WTC11 (cell line): ENCODE measurements at places on chromosomes 6 and 20.
A peak's percentile ranks its signal among the peaks of the same experiment; 100 is the strongest.

- DNase-seq: no peak
Observed at GRCh38 chr6:79602859-79603258, 28.3 kb upstream of the SH3BGRL2 start.

GRCh38 chr20:8334641-8335040, 202.6 kb downstream of the PLCB1 start:
- DNase-seq: no peak

DNA sequence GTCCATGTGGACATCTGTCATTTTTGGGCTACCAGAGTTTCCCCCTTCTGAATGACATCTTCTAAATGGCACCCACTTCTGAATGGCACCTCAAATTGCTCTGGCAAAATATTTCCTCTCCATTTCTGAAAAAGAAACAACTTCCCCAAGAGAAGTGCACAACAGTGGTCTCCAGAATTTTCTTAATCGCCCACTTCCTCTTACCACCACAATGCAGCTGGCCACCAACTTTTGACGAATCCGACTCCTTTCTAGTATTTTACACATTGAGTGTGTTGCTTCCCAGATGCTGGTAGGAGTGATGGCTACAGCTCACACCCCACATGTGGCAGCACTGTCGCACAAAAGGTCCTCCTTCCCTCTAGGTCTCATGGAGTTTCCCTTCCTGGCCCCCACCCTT, 216.1 kb downstream of the FOXA2 start:
- no peak for DNase-seq

GRCh38 chr6:82248273-82248735, 760 bp upstream of the IBTK start:
- no peak for DNase-seq

- DNase-seq: peak; percentile 55
Observed at GRCh38 chr20:63005862-63006539, 763 bp downstream of the BHLHE23 start.

GRCh38 chr6:113859349-113860180, 2.4 kb downstream of the MARCKS start:
- peak; percentile 39 for DNase-seq

DNA sequence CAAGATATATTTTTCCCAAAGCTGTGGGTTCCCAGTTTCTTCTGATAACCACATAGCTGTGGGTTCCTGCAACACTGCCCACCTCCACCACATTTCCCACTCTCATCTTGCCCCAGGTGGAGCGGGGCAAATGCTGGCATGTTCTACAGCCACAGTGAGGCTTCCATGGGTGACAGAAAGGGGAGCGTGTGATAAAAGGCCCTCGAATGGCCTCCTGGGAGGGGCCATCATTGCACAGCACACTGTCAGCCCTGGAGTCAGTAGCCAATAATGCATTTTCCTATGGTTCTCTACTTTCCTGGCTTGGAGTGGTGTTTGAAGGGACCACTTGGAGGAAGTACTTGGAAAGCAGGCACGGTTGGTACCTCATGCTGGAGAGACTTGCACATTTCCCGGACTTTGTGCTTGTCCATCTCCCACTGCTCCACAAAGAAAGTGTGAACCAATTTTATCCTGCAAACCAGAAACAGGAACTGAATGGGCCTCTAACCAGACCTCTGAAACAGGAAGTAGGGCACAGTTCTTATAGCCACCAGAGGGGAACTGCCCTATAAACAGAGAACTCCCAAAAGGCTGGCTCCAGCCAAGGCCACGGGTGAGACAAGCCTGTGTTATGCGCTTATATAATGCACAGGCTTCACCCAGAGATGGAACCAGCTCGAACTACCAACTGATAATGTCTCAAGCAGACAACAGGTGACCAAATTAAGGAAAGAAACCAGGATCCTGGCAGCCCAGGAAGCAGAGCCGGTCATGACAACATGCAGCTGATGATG, 8.6 kb downstream of the MAP3K5 start:
- no peak for DNase-seq

DNA sequence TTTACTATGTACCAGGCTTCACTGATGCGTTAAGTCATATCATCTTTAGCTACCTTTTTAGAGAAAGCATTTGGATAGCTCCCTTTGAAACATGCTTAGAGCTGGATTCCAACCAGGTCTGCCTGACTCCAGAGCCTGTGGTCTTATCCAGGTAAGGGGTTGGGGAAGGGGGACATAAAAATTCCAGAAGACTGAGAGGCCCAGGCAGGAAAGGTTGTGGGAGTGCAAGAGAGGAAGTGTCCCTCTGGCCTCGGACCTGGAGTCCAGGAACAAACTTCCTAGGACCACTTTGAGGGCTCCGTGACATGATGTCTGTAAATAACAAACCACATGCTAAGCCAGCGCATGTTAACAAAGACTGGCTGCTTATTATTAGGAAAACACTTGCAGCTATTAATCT, 163.0 kb upstream of the KCNG1 start:
- no peak for DNase-seq

DNA sequence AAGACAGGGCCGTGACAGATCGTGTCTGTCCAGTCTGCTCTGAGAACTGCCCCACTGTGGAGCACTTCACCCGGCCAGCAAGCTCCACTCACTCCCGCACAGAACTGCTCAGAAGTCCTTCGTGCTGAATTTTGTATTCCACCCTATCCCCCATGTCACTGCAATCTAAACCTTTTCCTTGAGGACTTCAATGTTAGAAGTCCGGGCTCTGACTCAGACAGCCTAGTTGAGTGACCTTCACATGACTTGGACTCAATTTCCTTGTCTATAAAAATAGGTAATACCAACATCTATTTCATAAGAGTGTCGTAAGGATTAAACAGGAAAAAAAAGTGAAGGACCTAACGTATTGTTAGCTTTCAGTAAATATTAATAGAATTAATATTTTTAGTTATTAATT, 161.6 kb downstream of the QRSL1 start:
- no peak for DNase-seq

DNA sequence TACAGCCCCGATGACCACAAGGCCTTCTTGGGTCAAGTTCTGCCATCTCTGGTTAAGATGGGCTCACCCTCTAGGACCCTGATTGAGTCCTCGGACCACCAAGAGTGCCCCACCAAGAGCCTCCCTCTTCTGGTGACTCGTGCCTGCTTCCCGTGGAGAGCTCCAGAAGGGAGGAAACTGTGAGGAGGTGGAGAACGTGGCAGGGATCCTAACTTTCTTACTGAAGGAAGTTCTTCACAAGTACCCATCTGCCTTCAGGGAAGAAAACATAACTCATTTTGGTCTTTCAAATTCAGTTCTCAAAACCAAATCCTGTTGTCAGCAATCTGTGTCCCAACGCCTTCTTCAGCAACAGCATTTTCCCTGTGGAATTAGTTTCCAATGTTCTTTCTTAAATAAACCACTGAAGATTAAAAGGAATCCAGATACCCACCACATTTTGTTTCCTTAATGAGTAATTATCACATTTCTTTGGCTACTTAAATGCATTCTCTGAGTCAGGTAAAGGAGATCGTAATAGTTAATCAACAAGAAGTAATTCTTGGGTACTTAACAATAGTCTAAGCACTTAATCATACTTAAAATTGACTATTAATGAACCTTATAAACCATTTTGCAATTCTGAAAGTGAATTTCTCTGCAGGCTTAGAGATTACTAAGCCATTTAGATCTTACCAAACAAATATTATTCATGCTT, 185.8 kb upstream of the SGK1 start:
- no peak for DNase-seq

GRCh38 chr6:62390401-62390800, 104.4 kb upstream of the KHDRBS2 start:
- DNase-seq: no peak

- DNase-seq: no peak
Observed at GRCh38 chr20:38828514-38829295, 23.2 kb downstream of the PPP1R16B start.

DNA sequence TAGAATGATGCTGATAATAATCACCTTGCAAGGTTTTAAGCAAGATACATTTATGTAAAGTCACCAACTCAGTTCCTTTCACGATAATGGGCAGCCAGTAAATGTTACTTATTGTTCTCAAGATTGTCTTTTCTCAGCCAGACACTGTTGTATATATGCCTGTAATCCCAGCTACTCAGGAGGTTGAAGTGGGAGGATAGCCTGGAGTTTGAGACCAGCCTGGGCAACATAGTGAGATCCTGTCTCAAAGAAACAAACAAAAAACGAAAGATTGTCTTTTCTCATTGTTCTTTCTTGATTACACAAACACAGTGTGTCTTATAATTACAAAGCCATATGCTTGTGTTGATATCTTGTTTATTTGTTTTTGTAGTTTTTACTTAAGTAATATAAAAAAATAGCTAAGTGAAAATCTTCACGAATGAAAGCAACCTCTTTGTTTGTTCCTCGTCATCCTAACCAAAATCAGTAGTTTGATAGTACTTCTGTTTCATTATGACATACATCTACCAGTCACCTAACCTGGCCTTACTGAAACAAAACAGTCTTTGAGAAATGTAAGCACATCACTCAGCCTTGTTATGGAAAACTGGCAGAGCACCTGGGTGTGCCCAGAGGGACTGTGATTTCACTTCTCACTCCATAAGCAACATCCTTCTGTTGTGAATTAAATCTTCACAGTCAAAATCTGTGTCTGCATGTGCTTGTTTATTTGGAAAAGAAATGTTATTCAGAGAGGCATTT, 436.2 kb upstream of the SOX4 start:
- no peak for DNase-seq

GRCh38 chr6:91392951-91393350, 806.1 kb upstream of the MAP3K7 start:
- DNase-seq: no peak

- no peak for DNase-seq
Observed at GRCh38 chr6:109383438-109383940, 1.2 kb upstream of the CD164 start.

DNA sequence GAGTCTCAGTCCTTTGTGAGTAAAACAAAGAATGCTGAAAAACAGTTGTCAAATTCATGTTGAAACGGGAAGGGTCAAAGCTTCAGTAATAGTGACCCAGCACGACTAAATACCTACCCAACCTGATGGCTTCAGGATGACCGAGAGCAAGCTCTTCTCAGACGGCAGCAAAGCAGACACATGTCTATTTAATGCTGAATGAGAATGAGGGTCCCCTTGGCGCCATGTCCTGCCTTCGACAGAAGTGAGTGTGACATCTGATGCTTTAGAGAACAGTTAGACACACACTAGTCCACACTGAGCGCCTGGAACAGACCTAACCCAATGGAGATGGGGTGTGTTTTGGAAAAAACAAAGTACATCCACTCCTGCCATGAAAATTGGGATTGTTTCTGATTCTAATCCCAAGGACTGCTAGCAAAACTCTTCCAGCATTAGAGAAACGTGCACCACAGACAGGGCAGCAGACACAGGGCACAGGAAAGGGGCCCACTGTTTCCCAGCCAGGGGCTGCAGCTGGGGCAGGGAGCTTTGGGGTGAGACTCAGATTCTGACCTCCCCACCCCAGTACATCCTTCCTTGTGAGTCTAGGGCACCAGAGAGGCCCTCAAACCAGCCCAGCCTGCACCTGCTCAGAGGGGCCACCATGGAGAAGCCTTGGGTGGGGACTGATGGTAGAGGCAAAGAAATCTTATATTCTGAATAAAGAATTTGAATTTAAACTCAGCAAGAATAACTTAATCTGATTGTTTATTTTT, 76.5 kb downstream of the C6orf118 start:
- no peak for DNase-seq

- no peak for DNase-seq
Observed at GRCh38 chr6:126633373-126633772, 293.5 kb downstream of the CENPW start.

- DNase-seq: no peak
Observed at GRCh38 chr20:52532674-52533073, 341.1 kb upstream of the ZFP64 start.

DNA sequence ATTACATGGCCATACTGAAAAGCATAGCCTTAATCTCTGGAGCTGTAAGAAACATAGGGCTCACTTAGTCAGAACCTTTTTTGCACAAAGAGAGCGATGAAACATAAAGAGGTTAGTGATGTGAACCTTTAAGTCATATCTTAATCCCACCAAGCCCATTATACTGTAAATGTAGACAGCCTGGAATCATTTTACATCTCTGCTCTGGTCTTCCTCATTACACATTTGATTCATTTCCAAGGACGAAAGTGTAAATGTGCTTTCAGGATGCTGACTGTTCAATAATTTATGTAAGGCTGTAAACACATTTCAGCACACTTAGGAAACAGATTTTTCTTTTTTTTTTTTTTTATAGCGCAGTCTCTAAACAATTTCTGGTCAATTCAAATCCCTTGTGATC, 131.3 kb upstream of the B3GAT2 start:
- no peak for DNase-seq

DNA sequence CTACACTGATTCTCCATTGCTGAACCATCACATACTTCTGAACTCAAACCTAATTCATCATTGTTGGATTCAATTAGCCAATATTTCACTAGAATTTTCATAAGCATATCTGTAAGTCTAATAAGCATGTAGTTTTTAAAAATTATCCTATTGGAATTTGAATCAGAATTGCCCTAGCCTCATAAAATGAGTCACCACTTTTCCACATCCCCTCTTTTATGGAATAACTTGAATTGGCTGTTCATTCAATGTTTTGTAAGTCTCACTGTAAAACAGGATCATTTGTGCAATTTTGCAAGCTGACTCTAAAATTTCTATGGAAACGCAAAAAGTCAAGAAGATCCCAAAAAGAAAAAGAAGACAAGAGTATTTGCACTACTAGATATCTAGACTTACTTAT, 141.0 kb downstream of the HACE1 start:
- no peak for DNase-seq

DNA sequence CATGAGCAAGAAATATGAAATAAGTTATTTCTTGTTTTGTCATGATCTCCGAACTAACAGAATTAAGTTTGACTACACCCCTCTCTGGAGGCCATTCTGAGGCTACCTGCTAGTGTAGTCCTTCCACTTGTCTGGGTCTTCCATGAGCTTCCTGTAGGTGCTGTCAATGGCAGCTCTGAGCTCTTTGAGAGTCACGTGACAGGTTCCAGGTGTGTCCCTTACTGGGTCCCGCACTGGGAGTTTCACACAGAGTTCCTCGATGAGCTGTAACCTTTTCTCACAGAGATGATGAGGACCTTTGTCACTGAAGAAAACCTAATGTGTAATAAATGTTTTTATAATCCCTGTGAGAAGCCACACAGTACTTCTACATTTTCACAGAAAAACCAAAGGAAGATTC, 186.6 kb downstream of the SYNE1 start:
- DNase-seq: no peak
